HS-27A (cell line): ENCODE measurements at places on chromosomes 3 and 15.

- DNase-seq = no peak
Observed at GRCh38 chr3:14451844-14452739, 49.7 kb downstream of the SLC6A6 start.

- DNase-seq = no peak
Observed at GRCh38 chr15:40929660-40930429, 705 bp downstream of the DLL4 start.

- no peak for DNase-seq
Observed at GRCh38 chr3:158050461-158050860, 55.8 kb downstream of the SHOX2 start.

- no peak for DNase-seq
Observed at GRCh38 chr3:46463868-46464241, 850 bp downstream of the LTF start.

- DNase-seq = no peak
Observed at GRCh38 chr3:153250446-153250845, 88.4 kb downstream of the RAP2B start.

DNA sequence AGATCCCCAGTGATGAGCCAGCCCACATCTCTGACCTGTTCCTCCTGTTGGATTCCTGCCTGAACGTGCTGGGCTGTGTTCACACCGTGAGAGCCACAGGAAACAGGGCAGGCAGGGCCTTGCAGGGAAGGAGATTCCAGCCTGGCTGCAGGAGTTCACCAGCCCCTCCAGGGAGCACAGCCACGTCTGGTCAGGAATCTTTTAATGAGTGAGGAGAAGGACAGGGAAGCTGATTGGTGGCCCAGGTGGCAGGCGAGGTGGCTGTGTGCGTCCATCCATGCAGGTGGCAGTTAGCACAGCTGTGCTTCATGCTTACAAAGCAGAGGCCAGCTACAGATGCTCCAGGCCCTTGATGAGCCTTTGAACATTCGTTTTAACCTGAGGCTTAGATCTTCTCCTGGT, 10.5 kb downstream of the LRRK1 start:
- no peak for DNase-seq

- DNase-seq = no peak
Observed at GRCh38 chr3:124142389-124142970, 150.6 kb upstream of the ROPN1 start.

DNA sequence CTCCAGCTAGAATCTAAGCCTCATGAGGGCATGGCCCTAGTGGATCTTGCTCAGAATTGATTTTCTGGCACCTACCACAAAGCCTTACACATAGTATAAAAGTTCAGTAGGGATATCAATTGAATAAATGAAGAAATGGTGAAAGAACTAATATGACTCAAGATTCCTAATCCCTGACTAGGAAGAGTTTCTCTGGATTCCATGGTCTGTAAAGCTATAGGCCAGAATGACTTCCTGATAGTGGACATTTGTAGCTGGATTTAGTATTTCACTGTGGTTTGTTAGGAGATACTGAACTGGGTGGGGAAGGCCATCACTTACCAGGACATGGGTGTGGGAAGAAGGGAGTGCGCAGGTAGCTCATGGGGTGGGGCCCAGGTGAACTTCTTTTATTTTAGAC, 168.9 kb downstream of the RAP2B start:
- no peak for DNase-seq

- DNase-seq = no peak
Observed at GRCh38 chr15:60648928-60649679, 170.2 kb upstream of the ICE2 start.

- DNase-seq = no peak
Observed at GRCh38 chr15:90097475-90097874, 4.8 kb downstream of the IDH2 start.

DNA sequence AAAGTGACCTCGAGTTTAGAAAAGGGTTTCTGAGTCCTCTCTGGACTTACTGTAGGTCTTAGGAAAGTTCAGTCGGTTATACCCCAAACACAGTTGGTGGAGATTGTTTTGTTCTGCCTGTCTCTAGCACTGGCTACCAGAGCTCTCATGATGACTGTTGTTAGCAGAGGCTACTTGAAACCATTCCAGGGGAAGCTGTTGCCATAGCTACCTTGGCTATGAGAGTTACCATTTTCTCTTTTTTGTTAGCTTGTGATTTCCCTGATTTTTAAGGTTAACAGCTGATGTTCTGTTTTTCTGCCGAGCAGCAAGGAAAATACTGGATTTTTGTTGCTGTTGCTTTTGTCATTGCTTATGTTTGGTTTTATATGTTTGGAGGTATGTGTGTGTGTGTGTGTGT, 26.7 kb downstream of the ABHD2 start:
- no peak for DNase-seq

DNA sequence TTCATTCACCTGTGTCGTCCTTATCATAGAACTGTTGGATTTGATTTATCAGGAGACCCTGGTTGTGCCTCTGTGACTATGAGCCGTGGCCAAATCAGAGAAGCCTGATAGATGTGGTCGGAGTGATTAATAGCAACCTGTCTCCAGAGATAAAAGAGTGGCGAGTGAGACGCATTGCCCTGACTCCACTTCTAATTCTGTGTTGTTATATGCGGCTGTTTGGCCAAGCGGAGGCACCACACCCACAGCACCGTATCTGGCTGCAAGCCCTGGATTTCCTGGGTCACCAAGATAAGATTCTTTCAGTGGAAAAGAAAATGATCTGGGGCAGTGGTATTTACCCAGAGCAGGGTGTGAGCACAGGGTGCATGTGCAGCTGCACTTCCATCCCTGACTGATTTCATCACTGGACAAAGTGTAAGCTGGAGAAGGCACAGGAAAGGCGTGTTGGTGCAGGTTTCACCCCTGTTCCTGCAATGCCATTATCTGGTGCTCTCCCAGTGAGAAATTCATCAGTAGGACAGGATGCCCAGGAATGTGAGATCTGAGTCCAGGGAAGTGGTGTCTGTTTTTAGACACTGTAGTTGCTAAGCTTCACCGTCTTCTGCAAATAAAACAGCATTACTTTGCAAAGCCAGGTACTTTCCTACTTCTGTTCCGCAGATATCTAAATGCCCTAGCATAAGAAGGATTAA, 84.6 kb downstream of the CD47 start:
- DNase-seq = no peak

GRCh38 chr3:122111974-122112373, 56.8 kb downstream of the CD86 start:
- DNase-seq = no peak

DNA sequence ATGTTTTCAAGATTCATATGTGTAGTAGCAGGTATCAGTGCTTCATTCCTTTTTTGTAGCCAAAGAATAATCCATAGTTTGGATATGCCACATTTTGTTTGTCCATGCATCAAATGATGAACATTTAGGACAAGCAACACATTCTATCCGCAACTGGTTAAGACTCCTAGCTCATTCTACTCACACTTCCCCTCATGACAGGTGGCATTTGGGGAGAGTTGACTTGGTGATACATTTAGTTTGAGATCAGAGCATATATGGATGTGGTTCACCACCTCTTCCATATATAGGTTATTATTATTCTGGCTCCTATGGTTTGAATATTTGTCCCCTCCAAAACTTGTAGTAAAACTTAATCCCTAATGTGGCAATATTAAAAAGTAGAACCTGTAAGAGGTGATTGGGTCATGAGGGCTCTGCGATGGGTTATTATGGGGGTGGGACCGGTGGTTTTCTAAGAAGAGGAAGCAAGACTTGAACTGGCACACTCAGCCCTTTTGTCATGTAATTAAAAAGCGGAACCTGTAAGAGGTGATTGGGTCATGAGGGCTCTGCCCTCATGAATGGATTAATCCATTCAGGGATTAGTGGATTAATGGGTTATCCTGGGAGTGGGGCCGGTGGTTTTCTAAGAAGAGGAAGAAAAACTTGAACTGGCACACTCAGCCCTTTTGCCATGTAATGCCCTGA, 75.3 kb upstream of the HRH1 start:
- no peak for DNase-seq

DNA sequence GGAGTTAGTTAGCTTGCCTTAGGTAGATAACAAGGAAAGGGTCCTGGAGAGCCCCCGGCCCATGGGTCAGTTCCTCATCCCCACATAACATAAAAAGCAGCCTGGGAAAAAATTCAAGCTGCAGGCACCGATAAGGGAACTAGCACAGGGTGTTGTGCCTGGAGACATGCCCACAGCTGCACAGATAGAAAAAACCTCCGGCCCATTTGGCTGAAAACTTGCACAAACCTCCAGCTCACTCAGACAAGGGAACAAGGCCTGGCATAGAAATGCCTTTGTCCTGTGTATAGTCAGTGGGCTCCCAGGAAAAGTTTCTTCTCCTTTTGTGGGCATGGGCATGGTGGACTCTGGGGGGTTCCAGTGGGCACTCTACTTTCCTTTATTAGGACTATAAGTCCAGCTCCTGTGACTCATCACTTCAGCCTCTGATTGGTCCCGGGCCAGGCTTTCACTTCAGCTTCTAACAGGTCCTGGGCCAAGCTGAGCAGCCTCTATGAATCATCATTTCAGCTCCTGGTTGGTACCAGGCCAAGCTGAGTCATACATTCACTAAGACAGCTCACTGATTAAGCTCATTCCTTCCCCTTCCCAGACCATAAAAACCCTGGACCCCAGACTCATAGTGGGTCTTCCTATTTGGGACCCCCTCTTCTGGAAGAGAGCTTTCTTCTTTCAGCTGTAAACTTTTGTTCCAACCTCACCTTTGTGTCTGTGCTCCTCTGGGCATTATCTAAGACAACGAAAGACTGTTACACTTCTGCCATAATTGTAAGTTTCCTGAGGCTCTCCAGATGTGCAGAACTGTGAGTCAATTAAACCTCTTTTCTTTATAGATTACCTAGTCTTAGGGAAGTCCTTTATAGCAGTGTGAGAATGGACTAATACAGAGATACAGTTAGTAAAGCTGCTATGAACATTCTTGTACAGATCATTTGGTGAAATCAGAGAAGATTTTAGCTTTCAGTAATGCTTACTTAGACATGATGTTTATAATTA, 348.0 kb upstream of the DPPA4 start:
- peak; percentile 98 for DNase-seq

GRCh38 chr15:79629687-79630086, 197.6 kb downstream of the MINAR1 start:
- DNase-seq = no peak

DNA sequence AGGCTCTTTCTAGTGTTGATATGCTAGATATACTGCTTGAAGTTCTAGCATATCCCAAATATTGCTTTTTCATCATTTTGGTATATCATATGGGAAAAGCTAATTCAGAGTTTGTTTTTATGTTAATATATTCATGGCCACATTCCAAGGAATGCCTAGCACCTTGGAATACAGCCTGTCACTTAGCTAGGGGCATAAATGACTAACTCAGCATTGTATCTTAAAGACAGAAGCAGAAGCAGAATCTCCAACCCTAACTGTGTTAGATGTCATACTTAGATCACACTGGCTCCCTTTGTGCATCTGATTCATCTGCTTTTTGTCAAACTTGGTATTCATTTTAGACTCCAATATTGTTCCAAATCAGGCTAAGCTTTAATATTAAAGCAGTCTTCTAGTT, 130.8 kb upstream of the TSPAN3 start:
- DNase-seq = no peak

- no peak for DNase-seq
Observed at GRCh38 chr15:73959801-73960200, 32.3 kb downstream of the STOML1 start.

DNA sequence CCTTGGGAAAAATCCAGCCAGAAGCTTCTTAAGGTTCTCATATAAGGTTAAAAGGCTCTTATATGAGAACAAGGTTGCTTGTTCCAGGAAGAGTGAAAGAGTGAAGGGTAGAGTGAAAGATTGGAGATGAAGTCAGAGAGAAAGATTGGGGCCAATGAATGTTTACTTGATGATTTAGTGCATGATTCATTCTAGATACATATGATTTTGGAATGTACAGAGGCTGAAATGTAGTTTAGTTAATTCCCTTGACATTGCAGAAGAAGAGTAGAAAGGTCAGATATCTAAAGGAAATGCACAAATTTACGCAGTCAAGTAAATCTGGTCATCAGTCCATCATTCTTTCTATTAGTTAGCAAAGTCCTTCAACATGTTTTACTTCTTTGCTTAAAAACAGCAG, 619.8 kb upstream of the ZNF717 start:
- no peak for DNase-seq

- DNase-seq = peak; percentile 46
Observed at GRCh38 chr3:30658328-30659052, 52.1 kb downstream of the TGFBR2 start.

DNA sequence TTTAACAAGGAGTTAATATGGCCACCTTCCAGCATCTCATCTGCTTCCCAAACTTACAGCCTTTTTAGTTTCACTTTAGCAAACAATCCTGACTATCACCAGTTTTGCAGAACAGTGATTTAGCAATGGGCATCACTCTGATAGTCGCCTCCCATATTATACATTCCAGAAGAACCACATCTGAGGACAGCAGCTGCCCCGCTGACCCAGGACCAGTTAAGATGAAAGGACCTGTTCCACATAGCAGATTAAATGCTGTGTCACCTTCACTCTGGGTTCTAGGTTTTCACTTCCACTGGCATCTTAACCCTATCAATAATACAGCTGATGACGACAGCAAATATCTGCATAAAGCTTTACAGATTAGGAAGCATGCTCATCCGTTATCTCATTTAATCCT, 99.8 kb downstream of the TRIM69 start:
- no peak for DNase-seq

GRCh38 chr3:170520996-170521395, 64.9 kb downstream of the SLC7A14 start:
- DNase-seq = no peak

DNA sequence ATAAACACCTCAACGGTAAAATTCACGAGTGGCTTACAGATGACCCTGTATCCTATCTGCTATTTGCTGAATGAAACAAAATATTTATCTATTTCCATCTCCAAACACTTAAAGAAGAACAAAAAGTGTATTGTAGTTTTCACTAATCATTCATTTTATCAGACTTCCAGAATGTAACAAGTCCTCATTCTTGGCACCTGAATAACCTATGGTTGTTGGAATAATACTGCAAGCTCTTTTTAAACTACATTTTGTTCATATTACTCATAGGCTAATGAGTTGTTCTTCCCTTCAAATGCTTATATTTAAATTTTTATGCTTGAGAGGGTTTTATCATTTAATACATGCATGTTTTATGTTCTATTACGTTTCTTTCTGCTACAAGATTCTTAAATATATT, 1434.1 kb downstream of the SI start:
- DNase-seq = no peak

GRCh38 chr15:32838820-32839219, 121.0 kb downstream of the GREM1 start:
- no peak for DNase-seq

DNA sequence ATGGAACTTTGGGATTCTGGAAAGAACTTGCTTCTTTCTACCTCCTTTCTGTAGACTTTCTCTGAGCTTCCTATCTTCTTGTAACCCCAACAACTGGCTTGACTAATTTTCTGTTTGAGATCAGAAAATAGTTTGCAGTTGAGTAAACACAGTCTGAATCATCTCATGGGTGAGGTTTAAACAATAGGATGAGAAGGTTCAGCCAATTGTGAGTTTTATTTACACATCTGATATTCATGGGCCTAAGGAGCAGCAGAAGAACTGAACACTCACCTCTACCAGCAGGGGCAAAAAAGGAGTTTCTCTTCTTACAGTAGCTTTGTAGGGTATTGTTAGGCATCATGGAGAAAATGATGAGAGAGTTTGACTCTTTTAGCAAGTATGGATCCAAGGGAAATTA, 54.2 kb downstream of the DTWD1 start:
- DNase-seq = peak; percentile 45
